ENCODE measurements at places on chromosomes 5 and 9. TPM values are rescaled to one million over a fixed set of nuclear protein-coding genes. Genes with fewer than 3 reads are reported as not detected.
A peak's percentile ranks its signal among the peaks of the same experiment; 100 is the strongest.

SPATA9 gene
- polyA plus RNA-seq, result not detected

- peaks cover 20% of the 10 kb centered on the region for H3K4me1 ChIP-seq
- peak; percentile 92 for DNase-seq
- no peaks in the 10 kb centered on the region for H3K27me3 ChIP-seq
- peak within 1 kb of the TSS; percentile 82 for H3K4me3 ChIP-seq
- peak within 1 kb of the TSS; percentile 91 for H3K27ac ChIP-seq
Observed at GRCh38 chr5:142012792-142013388, at the start of gene GNPDA1. TSS of gene GNPDA1 (minus strand) at chr5:142013027. CDS start at chr5:142012035, 992 bp downstream.

- H3K4me1 ChIP-seq, result no peaks in the 10 kb centered on the region
- H3K4me3 ChIP-seq, result no peak overlapping the region
- no peak overlapping the region for H3K27ac ChIP-seq
- H3K27me3 ChIP-seq, result no peaks in the 10 kb centered on the region
- H3K36me3 ChIP-seq, result no peaks in the 10 kb centered on the region
- DNase-seq, result no peak
Observed at GRCh38 chr5:150227606-150228273, 37.9 kb downstream of the SLC6A7 start.

- no peak overlapping the region for H3K27ac ChIP-seq
- H3K4me1 ChIP-seq, result no peaks in the 10 kb centered on the region
- DNase-seq, result no peak
- H3K36me3 ChIP-seq, result no peaks in the 10 kb centered on the region
- no peak overlapping the region for H3K4me3 ChIP-seq
- H3K27me3 ChIP-seq, result no peaks in the 10 kb centered on the region
Observed at GRCh38 chr9:116476002-116476401, 211.1 kb upstream of the TRIM32 start.

C1QTNF3 gene
- 0.49 TPM for polyA plus RNA-seq

- no peaks in the 10 kb centered on the region for H3K36me3 ChIP-seq
- no peaks in the 10 kb centered on the region for H3K27me3 ChIP-seq
- H3K4me3 ChIP-seq, result no peak overlapping the region
- H3K27ac ChIP-seq, result no peak overlapping the region
- no peaks in the 10 kb centered on the region for H3K4me1 ChIP-seq
- no peak for DNase-seq
Observed at GRCh38 chr5:120372899-120373298, 91.2 kb upstream of the PRR16 start.

DNA sequence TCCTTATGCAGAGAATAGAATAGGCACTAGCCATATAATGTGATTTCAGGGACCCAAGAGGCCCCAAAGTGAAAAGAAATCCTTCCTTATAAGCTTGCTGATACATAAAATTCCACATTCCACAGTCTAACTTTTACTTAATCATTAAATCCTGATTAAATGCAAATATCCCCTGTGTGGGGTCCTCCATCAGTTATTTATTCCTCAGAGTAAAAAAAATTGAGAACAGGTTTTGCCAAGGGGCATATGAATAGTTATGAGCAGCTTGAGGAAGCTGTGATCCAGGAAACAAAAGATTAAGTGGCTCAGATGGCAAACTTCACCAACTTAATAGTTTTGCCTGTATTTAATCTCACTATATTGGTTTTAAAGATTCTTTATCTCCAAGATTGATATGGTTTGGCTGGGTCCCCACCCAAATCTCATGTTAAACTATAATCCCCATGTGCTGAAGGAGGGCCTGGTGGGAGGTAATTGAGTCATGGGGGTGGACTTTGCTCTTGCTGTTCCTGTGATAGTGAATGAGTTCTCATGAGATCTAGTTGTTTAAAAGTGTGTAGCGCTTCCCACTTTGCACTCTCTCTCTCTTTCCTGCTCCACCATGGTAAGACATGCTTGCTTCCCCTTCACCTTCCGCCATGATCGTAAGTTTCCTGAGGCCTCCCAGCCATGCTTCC is 324.9 kb downstream of the NPR3 start:
- no peaks in the 10 kb centered on the region for H3K4me1 ChIP-seq
- no peak overlapping the region for H3K27ac ChIP-seq
- DNase-seq, result no peak

DNA sequence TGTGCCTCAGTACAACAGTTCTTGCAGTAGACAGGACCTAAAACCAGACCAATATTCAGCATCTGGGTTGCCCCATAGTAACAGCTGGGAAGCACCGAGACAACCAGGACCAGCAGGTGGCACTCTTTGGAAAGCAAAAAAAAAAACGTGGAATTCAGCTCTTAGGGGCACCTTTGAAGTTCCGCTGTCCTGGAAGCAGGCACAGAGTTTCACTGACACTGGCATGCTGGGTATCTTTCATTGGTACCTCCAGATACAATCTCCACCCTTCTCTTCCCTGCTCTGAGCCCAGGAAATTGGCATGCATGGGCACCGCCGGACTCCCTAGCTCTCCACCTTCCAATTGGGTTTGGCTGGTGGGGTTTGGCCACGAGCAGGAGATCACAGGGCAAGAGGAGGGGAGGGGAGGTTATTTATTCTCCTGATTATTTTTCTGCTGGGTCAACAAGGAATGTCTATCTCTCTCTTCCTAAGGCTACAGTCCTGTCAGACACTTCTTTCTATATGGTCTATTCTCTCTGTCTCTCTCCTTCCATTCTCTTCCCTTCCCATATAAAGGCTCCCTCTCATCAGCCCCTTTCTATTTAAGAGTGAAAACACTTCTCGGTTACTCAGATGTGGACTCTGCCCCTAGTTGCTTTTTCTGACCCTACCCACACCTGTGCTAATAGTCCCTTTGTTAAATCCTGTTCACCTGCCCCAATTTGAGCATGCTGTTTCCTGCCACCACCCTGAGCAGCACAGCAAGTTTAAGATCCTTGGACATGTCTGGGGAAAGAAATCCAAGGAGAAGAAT is 1.9 kb upstream of the IDNK start:
- no peaks in the 10 kb centered on the region for H3K36me3 ChIP-seq
- no peak for DNase-seq
- no peak overlapping the region for H3K4me3 ChIP-seq
- H3K4me1 ChIP-seq, result no peaks in the 10 kb centered on the region

- no peaks in the 10 kb centered on the region for H3K36me3 ChIP-seq
- no peak overlapping the region for H3K4me3 ChIP-seq
- H3K4me1 ChIP-seq, result no peaks in the 10 kb centered on the region
- no peak for DNase-seq
Observed at GRCh38 chr9:70971723-70972122, 149.7 kb downstream of the TRPM3 start.

- H3K36me3 ChIP-seq, result no peaks in the 10 kb centered on the region
- no peak overlapping the region for H3K27ac ChIP-seq
- no peaks in the 10 kb centered on the region for H3K27me3 ChIP-seq
- DNase-seq, result no peak
Observed at GRCh38 chr5:73282383-73282782, 109.4 kb downstream of the TMEM174 start.

DNA sequence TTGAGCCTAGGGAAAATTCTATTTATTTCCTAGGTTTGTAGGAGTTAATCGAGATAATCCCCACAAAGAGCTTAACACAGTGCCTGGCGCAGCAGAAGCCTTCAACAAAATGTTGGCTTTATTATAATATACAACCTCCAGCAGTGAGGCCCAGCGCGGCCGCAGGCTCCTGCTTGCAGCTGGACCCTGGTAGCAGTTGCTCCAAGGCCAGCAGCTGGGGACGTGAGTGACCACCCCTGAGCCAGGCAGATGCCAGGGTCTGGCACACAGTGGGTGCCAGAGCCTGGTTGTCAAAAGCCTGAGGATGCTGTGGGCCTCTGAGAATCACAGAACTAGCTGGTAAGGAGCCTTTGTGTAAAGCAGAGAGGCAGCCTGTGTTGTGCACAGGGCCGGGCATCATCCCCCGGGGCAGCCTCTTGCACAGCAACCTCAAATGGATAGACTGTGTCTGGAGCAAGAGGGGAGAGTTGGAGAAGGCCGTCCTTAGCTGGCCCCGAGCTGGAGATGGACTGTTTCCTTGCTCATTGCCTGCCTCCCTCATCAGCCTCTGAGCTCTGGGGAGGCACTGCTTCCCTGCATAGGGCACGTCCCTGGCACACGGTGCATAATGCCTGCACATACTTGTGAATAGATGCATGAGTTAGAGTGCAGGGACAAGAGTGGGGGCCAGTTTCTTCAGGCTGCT is 17.3 kb downstream of the CSF1R start:
- DNase-seq, result no peak
- no peak overlapping the region for H3K4me3 ChIP-seq
- H3K36me3 ChIP-seq, result no peaks in the 10 kb centered on the region
- H3K27me3 ChIP-seq, result no peaks in the 10 kb centered on the region
- H3K27ac ChIP-seq, result no peak overlapping the region

Data from psoas muscle (tissue), 8 donors.